Suppressor macrophage treated with lipopolysaccharide for 4 hours (primary cell): ENCODE measurements at places on chromosomes 16 and 17.

DNA sequence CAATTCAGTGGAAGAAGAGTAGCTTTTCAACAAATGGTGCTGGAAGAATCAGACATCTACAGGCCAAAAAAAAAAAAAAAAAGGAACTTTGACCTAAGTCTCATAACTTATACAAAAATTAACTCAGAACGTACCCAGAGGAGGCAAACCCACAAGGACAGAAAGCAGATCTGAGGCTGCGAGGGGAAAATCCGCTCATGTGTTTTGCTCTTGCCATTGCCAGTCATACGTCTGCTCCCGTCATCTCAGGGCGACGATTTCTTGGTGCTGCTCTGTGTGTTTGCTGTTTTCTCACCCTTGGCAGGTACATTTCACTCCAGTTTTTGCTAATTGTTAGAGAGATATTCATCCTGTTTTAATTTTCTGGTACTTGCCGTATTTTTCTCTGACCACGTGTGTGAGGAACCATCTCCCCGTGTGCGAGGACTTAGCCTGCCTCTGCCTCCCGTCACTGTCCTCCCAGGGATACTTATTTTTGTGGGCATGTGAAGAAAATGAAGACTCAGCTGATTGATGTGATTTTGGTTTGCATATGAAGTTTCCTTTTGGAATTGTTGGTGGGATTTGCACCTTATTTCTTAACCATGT is 33.4 kb upstream of the ACSF3 start:
- DNase-seq, result no peak

GRCh38 chr17:915538-916201 is 63.9 kb downstream of the NXN start:
- DNase-seq, result peak; percentile 81

- DNase-seq, result no peak
These were observed 74.7 kb upstream of the RPH3AL start for GRCh38 chr17:427327-427726.

DNA sequence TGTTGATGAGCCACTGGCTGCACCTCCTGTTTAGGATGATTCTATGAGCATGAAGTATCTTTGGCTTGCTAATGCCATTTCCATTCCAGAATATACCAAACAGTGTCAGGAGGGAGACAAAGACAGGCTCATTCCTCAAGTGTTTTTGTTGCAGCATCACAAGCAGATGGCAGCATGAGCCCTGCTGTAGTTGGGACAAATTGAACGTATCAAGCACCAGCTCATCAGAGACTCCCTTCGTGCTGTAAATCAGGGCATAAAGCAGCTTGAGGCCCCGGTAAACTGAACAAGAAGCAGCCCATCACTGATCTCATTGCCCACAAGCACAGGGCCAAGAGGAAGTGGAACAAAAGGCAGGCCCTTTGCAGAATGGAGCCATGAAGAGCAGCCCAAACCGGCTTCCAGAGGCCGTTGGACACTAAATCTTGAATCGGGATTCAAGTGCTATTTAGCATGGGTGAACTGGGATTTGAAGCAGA is 45.9 kb upstream of the HS3ST3A1 start:
- DNase-seq, result no peak

GRCh38 chr17:10229181-10229580 is 30.8 kb upstream of the GAS7 start:
- DNase-seq, result peak; percentile 61

GRCh38 chr16:30437511-30438046 is 7.7 kb upstream of the DCTPP1 start:
- no peak for DNase-seq

DNA sequence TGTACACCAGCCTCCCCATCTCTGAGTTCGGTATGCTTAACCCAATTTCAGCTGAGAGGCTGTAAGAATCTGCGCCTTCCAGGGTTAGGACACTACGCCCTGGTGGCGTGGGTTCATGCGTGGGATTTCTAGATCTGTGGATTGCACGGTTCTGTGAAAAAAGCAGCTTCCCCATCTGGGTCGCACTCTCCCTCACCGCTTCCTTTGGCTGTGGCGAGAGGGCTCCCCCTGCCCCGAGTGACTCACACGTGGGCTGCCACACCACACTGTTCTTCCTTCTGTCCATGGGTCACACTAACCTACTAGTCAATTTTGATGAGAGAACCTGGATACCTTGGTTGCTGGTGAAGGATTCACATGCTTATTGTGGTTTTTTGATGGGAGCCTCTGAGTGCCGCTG is 256.0 kb upstream of the MAF start:
- DNase-seq, result peak; percentile 1

GRCh38 chr16:77869997-77870813 is 81.8 kb downstream of the VAT1L start:
- DNase-seq, result no peak

DNA sequence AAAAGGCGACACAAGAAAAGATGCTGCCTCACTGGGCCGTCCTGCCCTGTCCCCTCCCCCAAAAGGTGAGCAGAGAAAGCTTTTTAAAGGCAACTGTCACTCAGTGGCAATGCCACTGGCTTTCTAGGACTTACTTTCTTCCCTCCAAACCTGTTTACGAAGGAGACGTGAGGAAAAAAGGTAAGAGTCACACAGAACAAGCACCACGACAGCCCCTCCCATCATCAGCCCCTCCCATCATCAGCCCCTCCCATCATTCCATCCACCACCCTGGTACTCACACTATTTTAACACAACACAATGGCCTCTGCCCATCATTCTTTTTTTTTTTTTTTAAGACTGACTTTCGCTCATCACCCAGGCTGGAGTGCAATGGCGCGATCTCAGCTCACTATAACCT is 77.1 kb downstream of the NXN start:
- no peak for DNase-seq

GRCh38 chr17:48831549-48831883 is 681 bp downstream of the CALCOCO2 start:
- no peak for DNase-seq

DNA sequence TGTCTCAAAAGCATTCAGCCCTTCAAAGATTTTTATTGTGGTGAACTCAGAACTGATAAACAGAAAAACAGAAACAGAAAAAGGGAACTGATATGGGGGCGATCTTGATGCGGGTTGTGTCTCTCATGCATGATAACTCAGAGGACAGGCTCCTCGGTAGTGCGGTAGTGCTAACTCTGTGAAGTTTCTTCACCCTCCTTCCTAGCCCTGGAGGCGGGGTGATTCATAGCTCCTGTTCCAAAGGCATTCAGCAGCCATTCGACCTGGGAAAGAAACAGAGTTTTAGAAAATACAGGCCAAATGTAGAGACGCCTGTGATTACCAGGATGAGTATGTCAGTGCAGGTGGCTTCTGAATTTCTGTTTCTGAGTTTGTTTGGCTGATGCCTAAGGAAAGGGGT is 5.5 kb upstream of the MAF start:
- DNase-seq, result peak; percentile 55

- no peak for DNase-seq
These were observed 18.6 kb upstream of the RABEP1 start for GRCh38 chr17:5263441-5263840.

DNA sequence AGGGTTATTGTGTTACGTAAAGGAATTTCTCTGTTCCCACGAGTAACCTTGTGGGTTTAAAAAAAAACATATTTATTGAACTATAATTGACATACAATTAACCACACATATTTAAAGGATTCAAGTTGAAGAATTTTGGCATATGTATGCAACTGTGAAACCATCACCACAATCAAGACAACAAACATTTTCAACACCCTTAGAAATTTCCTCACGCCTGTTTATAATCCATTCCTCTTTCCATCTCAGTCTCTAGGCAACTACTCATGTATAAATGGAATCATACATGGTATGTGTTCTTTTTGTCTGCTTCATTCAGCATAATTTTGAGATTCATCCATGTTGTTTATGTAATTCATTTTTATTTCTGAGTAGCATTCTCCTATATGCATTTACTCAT is 104.0 kb downstream of the MRTFB start:
- no peak for DNase-seq

DNA sequence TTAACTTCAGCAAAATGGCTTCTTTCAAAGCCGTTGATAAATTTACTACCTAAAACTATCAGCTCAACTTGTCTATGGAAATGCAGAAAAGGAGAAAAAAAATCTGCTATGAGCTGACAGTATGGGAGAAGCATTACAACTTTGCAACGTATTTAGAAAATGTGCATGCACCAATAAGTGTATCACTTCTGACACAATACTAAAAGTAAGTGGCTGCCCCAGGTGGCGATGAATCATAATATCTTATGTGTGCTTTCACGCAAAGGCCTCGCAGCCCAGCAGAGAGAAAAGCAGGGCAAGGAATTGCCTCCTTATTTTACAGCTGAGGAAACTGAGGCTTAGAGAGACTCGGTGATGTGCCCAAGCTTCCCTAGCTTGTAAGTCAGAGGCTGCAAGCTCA is 101.8 kb downstream of the SALL1 start:
- DNase-seq, result no peak

DNA sequence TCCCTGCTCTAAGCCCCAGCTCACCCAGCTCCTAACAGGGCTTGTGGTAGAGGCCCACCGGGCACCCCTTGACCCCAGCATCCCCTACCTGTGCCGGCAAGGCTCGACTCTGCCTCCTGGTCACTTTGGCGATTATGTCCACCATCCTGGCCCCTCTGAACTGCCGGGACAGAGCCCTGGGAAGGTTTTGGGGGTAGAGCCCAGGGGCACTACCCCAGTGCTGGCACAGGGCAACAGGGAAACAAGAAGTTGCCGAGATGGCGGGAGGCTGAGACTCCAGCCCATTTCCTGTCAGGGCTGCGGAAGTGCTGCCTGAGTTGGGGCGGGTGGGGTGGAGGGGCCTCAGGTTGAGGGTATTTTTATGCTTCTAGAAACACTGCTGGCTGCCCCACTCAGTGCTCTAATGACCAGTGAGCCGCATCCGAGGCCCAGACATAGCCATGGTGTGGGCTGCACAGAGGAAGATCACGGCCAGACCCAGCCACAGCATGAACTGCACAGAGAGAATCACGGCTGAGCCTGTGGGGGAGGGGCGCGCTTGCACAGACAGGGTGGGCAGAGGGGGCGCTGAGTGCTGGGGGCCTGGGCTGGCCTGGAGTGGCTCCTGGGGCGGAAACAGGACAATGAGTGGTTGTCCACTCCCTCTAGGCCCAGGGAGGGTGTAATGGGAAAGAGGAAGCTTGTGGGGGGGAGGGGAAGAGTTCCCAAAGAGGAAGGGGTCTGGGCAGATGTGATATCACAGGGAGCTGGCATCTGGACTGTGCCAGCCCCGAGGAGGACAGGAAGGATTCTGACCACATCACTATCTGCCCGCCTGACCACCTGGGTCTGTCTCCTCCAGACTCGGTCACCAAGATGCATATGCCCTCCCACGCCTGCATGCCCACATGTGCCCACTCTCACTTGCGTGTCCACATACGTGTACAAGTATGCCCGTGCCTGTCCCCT is 22.3 kb downstream of the ARHGAP27 start:
- DNase-seq, result peak; percentile 69

DNA sequence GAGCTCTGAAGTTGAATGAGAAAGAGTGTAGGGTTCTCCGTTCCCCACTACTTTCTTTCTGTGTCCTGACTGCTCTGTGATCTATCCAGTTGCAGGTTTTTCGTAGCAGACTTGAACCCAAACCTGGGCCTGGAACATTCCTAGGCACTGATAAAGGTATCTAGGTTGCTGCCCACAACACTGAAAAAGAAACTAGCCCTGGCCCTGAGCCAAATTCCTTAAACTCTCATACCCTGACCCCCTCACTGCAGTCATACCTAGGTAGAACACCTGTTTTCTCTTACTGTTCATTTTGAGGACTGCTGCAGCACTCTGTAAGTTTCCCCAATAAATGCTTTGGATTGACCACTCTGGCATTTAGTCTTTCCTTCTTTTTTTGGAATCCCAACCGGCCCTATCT is 5.4 kb downstream of the HYDIN start:
- no peak for DNase-seq

DNA sequence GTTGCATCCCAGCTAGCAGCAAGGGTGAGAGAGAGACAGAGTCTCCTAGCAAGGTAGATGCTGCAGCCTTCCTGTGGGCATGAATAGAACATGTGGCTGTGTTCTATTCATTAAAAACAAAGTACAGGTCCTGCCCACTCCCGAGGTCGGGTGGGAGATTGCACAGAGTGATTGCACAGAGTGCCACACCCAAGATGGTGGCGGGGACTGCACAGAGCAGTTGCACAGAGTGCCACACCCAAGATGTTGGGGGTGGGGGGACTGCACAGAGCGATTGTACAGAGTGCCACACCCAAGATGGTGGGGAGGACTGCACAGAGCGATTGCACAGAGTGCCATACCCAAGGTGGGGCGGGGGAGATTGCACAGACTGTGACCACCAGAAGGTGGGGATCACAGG is 410.8 kb upstream of the EEF2KMT start:
- no peak for DNase-seq

DNA sequence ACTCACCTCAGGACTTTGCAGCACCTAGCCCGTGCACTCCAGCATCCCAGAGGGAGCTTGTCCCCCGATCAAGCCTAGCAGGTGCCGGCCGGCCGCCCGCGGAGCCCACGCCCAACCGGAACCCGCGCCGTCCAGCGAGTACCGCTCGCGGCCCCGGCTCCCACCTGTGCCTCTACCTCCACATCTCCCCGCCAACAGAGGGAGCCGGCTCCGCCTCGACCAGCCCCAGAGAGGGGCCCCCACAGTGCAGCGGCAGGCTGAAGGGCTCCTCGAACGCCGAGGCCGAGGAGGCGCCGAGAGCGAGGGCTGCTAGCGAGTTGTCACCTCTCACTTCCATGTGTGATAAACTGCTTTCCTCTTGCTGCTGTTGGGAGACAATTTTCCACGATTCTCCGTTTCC is 41.1 kb upstream of the DHRS7B start:
- no peak for DNase-seq

DNA sequence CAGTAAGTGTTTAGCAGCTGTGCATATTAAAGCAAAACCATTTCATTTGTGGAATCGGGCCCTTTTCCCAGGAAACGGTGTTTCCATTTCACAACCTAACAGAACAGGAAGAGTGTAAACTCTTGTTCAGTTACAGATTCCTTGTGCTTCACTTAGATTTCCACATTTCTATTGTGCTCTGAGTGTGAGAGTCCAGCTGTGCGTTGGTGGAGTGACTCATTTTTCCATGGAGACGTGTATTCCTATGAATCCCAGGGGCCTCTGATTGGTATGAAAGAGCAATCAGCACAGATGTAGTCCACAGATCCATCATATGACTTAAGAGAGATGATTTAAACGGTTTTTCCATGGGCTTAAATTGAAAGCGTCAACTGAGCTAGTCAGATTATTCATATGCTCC is 13.3 kb upstream of the CAVIN1 start:
- DNase-seq, result peak; percentile 63
